ENCODE measurements at places on chromosomes 4 and X.

- no peak for DNase-seq
These were observed 19.1 kb upstream of the ZXDA start for GRCh38 chrX:57929373-57929772.

DNA sequence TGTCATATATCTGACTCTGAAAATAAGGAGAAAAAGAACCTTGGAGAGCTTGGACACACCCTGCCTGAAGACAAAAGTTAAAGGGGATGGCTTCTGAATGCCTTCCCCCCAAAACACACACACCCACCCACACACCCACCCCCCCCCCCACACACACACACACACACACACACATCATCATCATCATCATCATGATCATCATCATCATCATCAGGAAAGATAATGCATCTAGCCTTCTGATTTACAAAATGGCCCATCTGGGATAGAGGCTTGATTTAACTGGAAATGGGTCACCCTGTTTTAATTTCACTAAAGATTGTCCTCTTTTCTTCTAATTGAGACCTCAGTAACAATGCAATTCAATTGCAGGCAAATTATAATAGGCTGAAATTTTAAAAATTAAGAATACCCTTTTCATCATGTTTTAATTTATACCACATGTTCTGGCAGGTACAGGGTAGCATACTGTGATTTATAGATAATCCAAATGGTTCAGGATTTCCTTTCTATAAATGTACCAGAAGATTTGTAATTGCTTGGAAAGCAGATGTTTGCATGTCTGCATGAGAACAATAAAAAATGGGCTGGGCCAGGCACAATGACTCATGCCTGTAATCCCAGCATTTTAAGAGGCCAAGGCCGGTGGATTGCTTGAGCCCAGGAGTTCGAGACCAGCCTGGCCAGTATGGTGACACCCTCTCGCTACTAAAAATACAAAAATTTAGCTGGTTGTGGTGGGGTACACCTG lies 56.5 kb downstream of the TRIM2 start:
- no peak for DNase-seq

DNA sequence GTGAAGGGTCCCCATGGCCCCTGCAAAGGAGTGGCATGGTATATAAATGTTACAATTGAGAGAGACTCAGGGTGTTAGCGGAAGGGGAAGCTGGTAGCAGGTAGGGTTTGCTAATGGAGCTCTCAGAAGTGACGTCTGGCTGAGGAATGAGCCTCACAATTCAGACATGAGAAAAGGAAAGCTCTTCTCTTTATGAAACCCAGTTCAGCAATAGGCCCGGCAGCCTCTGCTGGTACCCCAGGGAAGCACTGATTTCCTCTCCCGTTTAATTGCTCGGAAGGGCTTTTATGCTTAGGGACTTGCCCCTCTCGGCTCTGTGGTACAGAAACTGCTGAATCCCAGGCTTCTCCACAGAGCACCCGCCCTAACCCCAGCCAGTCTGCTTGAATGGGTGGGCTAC lies 19.4 kb upstream of the AFAP1 start:
- no peak for DNase-seq

- no peak for DNase-seq
These were observed 625 bp upstream of the GABRA4 start for GRCh38 chr4:46994007-46994405.

- DNase-seq = no peak
These were observed 92.0 kb upstream of the TEX13D start for GRCh38 chrX:124240422-124240821.

GRCh38 chrX:10106806-10107205 lies 50.0 kb upstream of the CLCN4 start:
- DNase-seq = no peak

DNA sequence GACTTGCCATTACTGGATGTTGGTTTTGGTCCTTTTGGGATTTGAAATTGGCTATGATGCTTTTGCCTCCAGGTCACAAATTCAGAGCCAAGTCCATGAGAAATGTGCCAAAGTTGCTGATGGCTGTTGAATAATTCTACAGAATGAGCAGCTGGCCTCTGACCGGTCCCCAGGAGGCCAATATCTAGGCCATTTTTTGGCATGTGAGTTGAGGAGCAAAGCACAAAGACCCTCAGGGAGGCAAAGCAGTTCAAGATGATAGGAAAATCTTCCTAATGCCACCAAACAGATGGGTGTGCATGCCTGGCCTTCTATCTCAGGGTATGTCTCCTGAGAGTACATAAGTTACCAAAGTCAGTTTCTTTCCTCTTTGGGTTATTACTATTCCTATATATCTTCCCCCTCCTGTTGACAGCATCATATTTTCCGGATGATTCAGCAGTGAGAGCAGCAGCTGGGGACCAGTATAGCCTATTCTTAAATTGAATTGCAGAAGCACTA lies 44.4 kb downstream of the SEL1L3 start:
- no peak for DNase-seq

DNA sequence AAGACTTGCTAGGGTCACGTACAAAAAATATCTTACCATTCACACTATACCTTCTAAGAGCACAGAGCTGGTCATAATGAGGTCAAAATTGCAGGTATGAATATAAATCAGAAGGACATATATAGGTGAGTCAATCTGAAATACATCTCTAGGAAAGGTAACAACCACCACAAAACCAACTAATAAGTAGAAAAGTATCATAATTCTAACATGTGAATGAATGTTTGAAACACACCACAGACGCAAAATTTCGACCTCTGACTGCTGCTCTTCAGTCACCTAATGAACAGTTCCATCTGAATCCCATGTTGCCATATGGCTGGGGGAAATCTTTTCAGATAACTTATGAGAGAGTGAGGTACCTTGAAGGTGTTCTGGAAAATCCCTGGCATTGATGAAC lies 22.1 kb downstream of the STAP1 start:
- DNase-seq = no peak

DNA sequence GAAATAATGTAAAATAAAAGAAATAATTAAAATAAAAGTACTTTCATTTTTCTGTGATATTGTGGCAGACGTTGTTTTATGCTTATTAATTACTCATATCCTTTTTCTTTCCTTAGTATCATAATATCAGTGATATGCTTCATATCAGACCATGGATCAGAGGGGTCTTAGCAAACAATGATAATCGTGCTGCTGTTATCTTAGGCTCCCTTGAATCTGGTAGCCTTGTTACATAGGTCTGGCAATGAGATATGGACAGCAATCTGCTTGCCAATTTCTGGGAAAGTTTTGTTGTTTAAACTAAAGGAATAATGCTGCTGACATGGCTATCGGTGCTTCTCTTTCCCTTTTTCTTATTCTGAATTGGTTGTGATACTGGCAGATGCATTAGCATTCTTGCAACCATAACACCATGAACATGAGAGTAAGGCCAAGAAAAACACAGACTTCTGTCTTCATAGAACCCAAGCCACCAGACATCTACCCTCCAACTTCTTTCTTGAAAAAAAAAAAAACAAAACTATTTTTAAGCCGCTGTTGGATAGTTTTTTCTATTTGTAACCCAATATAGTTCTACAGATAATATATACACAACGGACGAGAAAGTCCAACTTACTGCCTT lies 16.4 kb downstream of the EPHA5 start:
- no peak for DNase-seq

GRCh38 chr4:40986375-40986774 lies 228.0 kb downstream of the APBB2 start:
- no peak for DNase-seq

- DNase-seq = no peak
These were observed 32.0 kb downstream of the SPIN3 start for GRCh38 chrX:56963377-56963776.

GRCh38 chrX:33142331-33142730 lies 69.0 kb downstream of the DMD start:
- DNase-seq = no peak

- DNase-seq = no peak
These were observed 1673.4 kb upstream of the PCDH7 start for GRCh38 chr4:29046781-29047180.

DNA sequence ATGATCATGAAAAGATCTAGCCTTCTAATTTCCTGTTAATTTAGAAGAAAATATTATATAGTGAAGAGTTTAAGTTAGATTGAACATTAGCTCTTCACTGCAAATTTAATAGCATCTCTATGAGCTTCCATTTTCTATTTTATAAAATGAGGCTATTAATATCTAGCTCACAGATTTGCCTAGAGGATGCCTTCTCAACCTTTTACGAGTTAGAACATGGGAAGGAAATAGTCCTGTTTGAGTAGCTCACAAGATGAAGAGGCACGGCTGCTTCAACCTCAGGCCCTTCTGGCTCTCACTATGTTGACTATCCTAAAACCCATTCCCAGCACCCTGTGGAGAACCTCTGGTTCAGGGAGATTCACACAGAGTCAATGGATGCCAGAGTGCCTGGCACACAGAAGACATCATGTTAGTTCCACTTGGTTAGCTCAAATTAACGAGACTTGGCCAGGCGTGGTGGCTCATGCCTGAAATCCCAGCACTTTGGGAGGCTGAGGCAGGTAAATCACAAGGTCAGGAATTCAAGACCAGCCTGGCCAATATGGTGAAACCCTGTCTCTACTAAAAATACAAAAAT lies 97.9 kb upstream of the GUCY1A1 start:
- DNase-seq = no peak

GRCh38 chrX:55111578-55112254 lies 22.9 kb downstream of the PAGE2 start:
- no peak for DNase-seq

GRCh38 chr4:173508386-173509035 lies 21.5 kb downstream of the HAND2 start:
- DNase-seq = no peak

DNA sequence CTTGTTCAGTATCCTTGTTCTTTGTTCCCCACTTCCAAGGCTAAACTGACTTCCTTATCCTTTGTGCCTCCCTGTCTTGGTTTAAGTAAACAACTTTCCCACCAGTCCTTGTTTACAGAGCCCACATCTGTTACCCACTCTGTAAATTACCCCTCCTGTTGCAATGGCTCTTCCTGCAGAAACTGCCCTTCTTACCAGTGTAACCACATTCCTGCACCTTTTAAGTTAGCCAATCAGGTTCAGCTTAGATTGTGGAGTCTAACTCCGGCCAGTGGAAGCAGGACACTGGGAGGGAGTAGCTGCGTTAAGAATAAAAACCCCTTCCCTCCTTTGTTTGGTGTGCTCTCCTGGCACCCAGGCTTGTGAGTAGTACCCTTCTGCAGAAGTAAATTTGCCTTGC lies 360.9 kb downstream of the PRDM5 start:
- no peak for DNase-seq

- no peak for DNase-seq
These were observed 21.1 kb downstream of the RBM10 start for GRCh38 chrX:47166126-47166525.

DNA sequence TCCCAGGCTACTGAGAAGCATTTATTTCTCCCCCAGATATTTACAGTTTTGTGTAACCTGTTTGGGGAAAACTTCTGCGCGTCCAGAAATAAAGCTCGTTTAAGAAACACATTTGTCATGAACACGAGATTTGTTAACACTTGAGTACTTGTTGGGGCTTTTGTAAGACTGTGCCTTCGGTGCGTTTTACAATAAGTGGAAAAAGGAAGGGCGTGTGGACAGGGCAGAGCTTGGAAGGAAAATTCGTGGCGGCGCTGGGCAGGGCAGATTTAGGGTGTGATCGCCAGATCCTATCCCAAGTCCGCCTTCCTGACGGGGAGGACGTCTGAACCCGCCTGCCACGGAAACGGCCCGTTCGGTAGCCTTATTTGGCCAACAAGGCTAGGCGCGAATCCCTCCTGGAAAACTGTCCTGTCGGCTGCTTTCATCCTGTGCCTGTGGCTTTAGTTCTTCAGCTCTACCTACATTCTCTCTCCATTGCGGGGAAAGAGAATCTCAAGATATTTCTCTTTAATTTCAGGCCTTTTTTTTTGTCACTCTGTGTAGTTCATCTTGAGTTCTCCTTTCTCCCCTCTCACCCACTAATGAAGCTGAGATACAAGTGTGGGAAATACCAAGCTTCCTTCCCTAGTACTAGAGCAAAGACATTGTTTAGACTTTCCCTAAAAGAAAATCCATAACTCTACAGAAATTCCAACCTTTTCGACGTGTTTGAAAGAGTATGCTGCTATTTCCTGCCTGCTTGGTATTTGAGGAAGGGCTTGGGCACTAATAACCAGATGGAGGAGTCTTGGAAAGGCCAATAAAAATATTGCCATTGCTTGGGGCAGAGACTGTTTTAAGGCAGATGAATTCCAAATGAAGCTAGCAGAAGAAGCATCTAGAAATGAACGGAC lies 982 bp downstream of the PDLIM5 start:
- DNase-seq = no peak

GRCh38 chr4:110681381-110681780 lies 58.5 kb upstream of the PITX2 start:
- DNase-seq = no peak

- DNase-seq = no peak
These were observed 70.7 kb downstream of the ANKRD50 start for GRCh38 chr4:124641715-124642381.

GRCh38 chrX:124931958-124932357 lies 387.7 kb upstream of the TEX13C start:
- DNase-seq = no peak
